NCI-H1092 treated with DMSO at 0.1 percent for 48 hours (cell line): ENCODE measurements at places on chromosomes 2 and 18.

- DNase-seq: no peak
Observed at GRCh38 chr2:46780801-46781445, 134.7 kb downstream of the MCFD2 start.

DNA sequence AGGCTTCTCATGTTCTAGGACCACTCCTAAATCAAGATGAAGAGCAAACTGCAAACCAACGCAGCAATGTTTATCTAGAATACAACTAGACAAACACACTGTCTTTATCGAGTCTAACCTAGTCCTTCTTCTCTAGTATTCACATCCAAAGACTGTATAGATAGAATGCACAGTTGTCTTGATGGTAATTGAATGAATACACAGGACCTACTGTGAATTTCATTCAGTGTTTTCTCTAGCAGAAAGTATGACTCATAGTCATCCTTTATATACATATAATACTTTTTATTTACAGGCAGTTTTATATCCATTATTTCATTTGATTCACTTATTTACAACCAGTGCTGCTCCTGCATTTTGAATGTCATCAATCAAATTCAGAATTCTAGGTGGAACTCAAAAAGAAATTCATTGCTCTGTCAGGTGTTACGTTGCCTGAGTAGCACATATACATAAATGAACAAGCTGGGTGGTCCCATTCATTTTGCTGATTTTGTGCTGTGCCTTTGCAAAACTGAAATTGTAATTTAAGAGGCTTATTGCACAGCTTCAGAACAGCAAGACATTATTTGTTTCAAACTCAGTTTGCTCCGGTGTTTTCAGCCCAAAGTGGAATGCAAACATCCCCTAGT lies 374.8 kb downstream of the EPHA4 start:
- no peak for DNase-seq

GRCh38 chr2:204046145-204046544 lies 109.6 kb downstream of the ICOS start:
- no peak for DNase-seq

- no peak for DNase-seq
Observed at GRCh38 chr18:62420513-62421209, 95.6 kb downstream of the TNFRSF11A start.

DNA sequence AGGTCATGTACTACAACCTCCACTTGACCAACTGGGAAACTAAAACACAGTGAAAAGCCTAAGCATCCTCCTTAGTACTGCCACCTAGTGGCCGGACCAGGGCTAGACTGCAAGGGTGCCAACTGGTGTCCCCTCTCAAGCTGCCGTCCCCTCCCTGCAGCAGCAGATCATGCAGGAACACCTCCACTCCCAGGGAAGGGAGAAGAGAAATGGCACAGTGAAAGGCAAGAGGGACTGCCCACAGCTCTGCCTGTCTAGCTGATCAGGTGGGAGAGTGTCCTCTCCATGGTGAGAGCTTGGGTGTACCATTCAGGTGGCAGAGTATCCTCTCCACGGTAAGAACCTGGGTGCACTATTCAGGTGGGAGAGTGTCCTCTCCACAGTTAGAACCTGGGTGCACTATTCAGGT lies 78.1 kb downstream of the AAK1 start:
- peak; percentile 3 for DNase-seq

GRCh38 chr2:216478151-216478550 lies 20.5 kb upstream of the RPL37A start:
- no peak for DNase-seq

DNA sequence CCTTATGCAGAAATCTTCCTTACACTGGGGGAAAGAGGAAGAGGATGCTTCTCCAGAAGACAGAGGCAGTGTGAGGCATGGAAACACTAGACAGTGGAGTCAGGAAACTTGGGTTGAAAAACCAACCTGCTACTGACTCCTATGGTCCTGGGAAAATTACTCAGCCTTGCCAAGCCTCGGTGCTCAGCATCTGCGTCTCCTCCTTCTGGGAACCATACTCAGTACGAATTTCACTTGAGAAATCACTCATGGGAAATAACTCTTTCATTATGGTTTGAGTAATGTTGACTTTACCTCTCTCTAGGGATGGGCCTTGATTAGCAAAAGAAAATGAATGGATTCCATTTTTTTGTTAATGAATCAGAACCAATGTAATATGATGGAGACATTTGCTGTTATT lies 96.5 kb downstream of the KCNE4 start:
- no peak for DNase-seq

GRCh38 chr2:11699686-11700670 lies 30.0 kb upstream of the NTSR2 start:
- no peak for DNase-seq

- DNase-seq: no peak
Observed at GRCh38 chr2:128630974-128631697, 312.5 kb upstream of the HS6ST1 start.

DNA sequence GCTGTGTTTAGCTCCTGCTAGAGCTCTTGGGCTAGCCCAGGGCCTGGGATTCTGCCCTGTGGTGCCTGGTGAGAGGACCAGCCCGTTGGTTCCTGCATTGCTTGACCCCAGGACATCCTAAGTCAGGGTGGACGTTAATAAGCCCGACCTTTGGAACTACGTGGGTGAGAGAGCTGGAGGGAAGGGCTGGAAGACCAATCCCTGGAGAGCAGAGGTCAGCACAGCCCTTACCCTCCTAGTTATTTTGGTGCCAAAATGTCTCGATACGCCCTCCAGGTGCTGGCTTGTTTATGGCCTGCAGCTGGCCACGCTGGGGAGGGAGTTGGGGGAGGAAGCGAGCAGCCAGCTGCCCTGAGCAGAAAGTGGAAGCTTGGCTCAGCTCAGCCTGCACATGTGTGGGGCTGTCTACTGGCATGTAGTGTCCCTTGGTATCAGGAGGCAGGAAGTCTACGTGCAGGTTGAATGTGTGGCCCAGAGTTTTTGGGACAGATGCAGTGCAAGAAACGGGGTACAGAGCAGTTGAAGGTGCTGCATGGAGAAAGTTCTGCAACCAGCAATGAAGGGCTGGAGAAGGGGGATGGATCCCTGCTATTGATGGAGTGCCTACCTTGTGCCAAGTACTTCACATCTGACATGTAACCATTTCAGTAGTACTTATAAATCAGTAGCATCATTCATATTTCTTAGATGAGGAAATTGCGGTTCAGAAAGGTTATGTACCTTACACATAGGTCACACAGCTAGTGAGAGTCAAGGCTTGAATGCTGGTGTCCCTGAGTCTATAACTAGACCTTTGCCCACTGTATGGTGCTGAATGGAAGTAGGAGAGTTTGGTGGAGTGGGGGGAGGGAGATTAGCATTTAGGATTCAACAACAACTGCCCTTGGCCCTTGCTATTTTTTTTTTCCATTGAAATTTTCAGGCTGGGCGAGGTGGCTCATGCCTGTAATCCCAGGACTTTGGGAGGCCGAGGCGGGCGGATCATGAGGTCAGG lies 5.0 kb upstream of the DGKD start:
- DNase-seq: peak; percentile 24

DNA sequence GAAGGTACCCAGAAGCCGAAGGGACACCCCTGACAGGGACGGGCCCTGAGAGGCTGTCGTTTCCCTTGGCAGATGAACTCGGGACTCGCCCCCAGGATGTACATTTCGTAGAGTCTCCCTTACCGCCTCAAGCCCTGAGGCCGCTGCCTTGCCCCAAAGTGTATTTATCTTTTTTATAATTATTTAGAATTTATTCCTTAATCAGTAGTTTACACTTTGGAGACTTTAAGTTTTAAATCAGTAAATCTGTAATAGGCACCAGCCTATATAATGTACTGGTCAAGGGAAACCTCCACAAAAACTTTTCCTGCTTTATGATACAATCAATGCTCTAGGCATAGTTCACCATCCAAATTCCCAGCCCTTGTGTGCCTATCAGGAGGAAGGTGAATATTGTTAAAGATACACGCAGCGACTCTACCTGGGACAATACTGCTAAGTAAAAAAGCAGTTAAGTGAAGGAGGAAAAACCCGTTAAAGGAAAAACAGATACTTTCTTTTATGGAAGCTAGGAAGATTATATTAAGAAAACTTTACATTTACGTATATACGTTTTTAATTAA lies 848 bp downstream of the VRK2 start:
- DNase-seq: no peak

- no peak for DNase-seq
Observed at GRCh38 chr2:65059071-65059470, 2.9 kb downstream of the CEP68 start.

DNA sequence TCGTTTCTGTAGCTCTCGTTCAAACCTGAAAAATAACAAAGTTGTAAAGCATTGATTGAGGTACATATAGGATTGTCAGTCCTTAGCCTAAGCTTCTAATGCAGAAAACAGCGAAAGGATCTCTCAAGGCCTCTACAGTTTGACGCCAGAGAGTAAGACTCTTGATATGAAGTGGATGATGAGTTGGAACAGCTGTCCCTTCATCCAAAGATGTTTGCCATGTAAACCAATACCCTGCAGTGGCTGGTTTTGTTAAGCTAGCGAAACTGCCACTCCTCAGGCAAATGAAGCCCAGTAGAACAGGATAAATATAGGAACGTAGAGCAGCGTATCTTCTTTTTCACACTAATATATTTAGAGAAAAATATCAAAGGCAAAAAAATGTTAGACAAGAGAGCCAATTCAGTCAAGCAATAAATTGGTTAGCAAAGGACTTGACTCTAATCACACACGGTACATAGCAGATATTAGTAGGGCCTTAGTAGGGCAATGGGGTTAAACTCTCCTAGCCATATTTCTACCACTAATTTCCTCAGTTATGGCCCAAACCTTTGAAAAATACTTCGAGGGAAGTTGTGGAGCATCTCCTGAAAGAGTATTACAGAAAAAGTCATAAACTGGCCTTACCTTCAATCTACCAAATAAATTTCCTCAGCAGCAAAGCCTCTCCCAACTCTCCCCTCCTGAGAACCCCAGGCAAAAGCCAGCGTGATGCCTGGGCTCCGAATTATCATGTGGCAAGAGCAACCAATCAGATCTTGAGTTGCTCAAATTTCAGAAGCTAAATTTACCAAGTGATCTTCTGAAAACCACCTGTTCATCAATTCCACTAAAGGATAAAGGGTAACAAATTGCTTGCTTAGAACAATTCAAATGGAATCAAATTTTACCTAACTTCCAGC lies at the start of gene NEB:
NEB (minus strand) TSS at position 706 of the 902 bp plus-strand sequence. CDS start 1,320 bp downstream, outside the sequence.
- peak; percentile 85 for DNase-seq

DNA sequence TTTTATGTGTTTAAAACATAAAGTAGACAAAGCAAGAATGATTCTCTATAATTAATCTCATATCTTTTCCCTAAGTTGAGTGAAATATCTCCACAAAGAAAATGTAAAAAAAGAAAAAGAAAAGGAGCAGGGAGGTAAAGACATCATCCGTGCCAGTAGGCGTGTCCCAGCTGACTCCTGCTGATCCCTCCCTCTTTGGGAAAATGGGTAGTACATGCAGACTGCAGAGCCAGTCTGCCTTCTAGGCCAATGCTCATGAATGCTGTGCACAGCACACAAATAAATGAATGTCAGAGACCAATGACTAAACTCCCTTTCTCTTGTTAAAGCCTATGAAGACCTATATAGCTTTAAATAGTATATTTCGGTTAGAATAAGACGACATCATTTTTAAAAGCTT lies 64.7 kb downstream of the RAPH1 start:
- DNase-seq: no peak

- DNase-seq: no peak
Observed at GRCh38 chr2:96806468-96807126, 9.5 kb upstream of the CNNM3 start.

GRCh38 chr2:52289741-52290140 lies 1257.8 kb upstream of the NRXN1 start:
- DNase-seq: no peak

- no peak for DNase-seq
Observed at GRCh38 chr2:95354469-95354901, 48.0 kb upstream of the FAHD2A start.

GRCh38 chr18:4631239-4631638 lies 176.1 kb upstream of the DLGAP1 start:
- no peak for DNase-seq

DNA sequence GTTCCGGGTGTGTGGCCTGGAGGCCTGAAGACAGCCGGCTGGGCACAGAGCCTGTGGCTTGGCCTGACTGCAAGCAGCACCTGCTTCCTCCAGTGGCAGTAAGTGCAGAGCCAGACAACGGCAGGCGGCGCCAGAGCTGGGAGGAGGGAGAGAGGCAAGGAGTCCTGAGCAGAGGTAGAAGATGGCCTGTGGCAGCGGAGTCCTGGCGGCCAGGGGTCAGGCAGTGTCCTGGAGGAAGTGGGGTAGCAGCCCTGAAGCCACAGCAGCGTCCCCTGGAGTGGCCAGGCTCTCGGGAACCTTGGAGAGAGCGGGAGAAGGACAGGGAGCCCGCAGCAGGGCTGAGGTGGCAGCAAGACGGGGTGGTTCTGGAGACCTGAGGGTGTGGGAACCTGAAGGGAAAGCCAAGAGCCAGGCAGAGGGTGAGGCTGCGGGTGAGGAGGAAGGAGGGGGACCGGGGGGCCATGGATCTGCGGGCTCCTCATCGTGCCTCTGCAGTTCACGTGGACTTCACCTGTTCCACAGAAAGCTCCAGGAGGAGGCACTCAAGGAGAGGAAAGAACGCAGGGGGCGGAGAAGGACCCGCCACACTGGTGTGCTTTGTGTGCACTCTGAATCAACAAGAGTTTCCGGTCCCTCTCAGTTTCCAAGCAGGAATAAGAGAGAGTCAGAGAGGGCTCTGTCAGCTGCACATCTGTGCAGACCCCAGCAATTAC lies 85.9 kb downstream of the USP40 start:
- DNase-seq: peak; percentile 59

DNA sequence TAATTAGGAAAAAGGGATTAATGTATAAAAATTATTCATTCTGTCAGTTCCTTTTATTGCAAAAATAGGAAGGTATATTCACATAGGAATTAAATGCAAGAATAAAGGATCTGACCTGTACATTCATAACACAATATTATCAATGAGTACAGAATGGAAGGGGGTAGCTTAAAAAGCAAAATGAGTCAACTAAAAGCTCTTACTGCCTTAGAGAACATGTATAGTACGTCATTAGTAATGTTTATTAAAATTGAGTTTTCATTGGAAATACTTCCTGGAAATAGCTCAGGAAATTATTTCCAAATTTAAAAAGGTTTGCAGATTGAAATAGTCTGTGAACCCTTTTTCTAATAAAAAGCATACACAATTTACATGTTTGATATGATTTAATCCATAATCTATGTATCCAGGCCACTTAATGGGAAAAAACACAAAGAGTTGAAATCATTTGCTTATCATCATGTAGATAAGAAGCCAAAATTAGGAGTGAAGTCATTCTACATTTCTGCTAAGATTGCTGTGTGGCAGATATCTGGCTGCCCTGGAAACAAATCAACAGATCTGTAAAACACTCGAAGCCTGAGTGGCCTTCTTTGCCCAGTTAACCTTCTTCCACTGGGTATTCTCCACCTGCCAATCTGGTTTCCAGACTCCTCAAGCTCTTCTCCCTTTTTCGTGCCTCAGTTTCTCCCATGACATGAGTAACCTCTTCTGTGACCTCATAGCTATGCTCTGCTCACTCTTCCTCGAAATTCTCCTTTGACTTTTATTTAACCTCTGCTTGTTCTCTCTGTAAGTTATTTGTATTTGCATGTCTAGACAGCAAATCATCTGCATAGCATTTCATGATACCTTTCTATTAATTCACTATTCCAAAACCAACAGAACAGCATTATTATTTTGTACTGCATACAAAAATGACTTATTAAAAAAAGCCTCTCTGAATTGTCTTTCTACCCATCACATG lies 181.2 kb upstream of the REV1 start:
- no peak for DNase-seq

DNA sequence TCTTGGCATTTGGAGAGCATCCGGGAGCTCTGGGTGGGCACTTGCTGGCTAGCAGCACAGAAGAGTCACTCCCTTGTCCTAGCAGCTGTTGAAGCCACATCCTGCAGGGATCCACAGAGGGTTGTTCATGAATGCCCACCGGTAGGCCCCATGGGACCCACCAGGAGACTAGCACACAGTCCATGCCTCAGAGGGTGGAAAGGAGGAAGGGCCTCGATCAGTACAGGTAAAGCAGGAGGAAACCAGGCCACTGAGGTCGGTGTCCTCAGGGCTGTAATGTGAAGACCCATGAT lies 205.8 kb downstream of the SEPTIN10 start:
- DNase-seq: no peak
